ENCODE measurements at places on chromosomes 7 and 10.

- no peak for DNase-seq
Observed at GRCh38 chr7:139995017-139995915, 67.5 kb downstream of the PARP12 start.

GRCh38 chr10:110459600-110459999 is 38.1 kb upstream of the DUSP5 start:
- DNase-seq = no peak

DNA sequence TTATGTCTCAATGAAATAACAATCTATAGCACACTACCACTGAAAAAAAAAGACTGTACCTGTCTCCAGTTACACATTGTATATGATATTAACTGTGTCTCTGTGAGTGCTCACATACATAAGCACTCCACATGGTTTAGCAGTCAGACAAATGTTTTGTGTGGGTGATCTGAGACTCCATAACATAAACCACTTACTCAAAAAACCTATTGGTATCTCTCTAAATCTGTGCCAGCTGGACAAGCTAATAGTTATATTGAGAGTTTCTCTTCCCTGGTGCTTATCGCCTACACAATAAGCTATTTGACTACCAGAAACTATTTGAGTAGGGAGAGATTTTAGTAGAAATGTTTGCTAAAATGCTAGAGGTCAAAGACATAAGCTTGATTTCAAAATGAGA is 190.1 kb upstream of the AGR3 start:
- no peak for DNase-seq

- no peak for DNase-seq
Observed at GRCh38 chr7:149475121-149476045, 14.5 kb upstream of the ZNF777 start.

DNA sequence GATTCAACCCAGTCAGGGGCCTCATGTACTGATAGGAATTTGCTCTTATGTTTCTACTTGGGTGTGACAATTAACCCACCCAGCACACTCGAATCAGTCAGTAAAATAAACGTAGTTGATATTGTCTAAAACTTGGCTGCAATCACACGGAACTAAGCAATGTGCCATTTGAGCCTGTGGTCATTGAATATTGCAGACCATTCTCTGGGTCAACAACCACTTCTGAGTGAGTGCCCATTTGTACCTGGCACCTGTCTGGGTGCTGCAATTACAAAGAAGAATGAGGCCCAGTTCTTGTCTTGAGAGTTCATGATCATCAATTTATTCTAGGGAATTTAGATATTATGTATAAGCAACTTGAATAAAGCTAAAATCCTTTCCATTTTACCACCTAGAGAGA is 29.8 kb downstream of the NPY start:
- no peak for DNase-seq
